ENCODE measurements at places on chromosomes 5 and 9.

GRCh38 chr5:143041972-143042770 lies 272.0 kb downstream of the ARHGAP26 start:
- DNase-seq = no peak

GRCh38 chr5:158398360-158399201 lies 539.6 kb upstream of the CLINT1 start:
- DNase-seq = no peak

DNA sequence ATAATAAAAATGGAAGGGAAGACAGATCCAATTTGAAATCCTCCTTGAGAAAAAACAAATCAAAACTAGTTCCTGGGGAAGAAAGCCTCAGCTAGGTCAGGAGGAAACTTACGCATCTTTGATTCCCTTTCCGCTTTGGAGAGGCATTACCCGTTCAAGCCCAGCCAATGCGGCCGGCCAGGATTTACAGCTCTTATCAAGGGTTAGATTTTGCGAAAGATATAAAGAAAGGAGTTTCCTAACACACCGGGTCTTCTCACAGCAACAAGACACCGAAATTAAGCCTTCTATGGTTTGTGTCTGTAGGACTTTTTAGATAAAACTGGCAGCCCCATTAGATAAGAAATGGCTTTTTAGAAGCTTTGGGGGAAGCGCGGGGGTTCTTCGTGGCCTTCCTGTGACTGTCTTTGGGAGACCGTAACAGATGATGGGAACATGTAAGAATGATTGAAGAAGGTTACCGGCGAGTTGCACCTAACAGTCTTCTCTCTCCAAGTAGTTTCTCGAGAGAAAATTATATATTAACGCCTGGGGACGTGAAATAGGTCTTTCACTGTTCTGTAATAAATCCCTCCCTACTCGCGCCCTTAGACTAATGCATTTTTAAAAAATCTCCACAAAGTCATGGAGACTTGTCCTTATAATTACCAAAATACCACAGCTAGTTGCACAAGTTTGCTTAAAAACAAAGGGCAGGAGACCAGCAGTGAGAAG lies 1.3 kb upstream of the ISL1 start:
- no peak for DNase-seq

GRCh38 chr5:53024535-53024934 lies 35.4 kb downstream of the ITGA2 start:
- no peak for DNase-seq

DNA sequence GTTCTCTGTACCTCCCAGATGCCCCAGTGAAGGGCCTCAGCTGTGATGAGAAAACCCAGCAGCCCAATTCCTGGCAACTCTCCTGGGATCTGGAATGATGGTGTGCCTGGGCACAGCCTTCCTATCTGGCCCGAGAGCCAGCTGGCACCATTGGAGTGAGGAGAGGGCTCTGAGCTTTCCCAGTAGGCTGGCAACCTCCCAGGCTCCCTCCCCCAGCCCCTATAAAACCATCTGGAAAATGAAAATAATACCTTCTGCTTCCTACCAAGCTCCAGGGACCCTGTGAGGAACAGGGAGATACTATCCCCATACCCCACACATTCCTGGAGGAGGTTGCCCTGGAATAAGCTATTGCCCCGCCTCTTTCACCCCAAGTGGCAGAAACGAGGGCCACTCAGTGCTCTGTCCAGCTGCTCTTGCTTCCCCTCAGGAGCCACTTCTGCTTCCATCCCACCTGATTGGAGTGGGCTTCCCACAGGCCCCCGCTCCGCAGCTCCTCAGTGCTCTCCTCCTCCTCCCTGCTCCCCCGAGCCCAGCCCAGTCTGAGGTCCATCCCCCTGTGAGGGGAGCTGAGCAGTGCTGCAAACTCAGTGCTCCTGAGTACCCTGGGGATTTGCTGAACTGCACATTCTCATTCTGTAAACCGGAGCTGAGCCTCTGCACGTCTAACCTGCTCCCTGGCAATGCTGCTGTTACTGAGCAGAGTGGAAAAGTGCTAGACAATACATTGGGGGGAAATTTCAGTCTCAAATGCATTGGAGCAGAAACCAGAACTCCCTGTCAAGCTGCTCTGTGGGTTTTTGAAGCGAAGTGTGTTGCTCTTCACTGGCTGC lies 74.7 kb downstream of the THBS4 start:
- peak; percentile 55 for DNase-seq

DNA sequence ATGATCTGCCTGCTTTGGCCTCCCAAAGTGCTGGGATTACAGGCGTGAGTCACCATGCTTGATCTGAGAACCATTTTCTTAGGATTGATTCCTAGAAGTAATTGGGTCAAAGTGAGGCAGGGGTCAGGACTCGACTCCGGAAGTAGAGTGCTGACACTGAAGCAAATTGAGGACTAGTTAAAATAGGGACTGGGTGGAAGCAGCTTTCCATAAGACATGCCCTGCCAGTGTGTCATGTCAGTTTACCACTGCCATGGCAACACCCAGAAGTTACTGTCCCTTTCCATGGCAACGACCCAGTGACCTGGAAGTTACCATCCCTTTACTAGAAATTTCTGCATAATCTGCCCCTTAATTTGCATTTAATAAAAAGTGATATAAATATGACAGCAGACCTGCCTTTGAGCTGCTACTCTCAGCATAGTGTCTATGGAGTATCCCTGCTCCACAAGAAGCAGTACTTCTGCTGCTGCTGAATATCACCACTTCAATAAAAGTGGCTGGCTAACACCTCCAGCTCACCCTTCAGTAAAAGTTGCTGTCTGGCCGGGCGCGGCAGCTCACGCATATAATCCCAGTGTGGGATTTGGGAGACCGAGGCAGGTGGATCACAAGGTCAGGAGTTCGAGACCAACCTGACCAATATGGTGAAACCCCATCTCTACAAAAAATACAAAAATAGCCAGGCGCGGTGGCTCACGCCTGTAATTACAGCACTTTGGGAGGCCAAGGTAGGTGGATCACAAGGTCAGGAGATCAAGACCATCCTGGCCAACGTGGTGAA lies 47.8 kb upstream of the JADE2 start:
- DNase-seq = no peak
